Thyroid gland (tissue), 4 donors: ENCODE measurements at places on chromosomes 2 and 18. TPM values are rescaled to one million over a fixed set of nuclear protein-coding genes. Genes with fewer than 3 reads are reported as not detected.

DNA sequence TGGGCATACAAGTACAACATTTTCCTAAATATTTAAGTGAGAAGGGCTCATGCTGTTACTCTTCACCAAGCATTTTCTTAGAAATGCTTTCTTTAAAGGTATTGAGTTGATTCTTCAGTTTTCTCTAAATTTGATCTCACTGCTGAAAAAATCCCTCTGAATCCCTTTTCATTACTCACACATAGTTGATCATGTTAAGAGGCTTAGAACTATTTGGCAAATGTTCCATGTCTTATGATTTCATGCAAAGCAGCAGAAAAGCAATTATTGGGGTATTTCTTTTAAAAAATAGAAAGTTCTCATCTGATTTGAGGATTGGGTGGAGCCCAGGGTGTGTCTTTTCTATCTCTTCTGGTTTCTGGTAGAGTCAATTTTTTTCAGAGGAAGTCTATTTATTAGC is 1079.8 kb upstream of the ZEB2 start:
- DNase-seq: no peak

DNA sequence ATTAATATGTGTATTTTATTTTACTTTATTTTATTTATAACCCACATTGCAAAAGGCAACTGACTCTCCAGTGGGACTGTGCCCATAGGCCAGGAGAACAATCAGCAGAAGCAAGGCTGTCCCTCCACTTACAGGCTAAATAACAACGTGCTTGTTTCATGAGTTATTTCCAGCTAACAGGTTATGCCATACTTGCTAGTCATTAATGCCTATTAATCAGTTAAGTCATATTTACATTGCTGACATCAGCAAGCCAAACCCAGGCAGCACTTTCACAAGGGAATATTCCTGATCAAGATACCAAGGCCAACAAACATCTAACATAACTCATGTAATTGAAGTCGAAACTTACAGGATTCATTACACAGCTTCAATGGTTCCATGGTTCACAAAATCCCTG is 92.1 kb downstream of the EN1 start:
- no peak for DNase-seq

The MAP3K19 gene
- not detected for total RNA-seq

The UBXN2A gene
- total RNA-seq: 13.5 TPM

GRCh38 chr2:46862514-46862913 is 53.1 kb downstream of the MCFD2 start:
- no peak for DNase-seq
